ENCODE measurements at places on chromosomes 13 and 19.

DNA sequence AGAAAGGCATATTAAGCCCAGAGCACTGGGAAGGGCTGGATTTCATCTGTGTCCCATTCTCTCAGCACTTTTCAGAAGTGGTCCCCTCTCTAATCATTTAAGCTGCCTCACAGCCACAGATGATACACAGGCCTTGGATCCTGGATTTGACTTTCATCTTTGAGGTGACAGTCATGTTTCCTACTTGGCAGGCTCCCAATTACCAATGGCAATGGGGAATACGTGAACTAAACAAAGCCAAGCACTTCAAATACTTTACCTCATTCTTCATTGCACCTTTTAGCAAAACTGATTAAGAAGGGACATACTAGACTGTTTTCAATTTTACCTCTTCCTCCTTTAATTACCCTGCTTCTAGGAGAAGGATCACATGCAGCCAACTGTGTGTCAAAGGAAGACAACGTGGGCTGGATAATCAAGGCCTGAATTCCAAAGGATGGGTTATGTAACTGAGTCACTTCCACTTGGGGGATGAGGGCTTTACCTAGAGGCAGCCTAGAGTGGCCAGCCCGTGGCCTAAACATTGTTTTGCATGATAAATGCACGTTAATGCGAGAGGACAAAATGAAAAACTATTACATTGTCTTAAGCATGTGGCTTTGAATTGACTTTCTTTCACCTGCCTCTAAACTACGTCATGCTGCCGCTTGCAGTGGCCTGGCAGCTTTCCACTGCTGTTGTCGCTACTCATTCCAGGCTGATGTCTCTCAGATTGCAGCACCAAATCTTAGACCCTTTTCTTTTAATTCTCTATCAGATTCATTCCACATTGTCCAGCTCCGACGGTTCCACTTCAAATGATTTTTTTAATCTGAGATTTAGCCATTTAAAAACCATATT is 95.0 kb downstream of the KCTD12 start:
- no peak for DNase-seq

DNA sequence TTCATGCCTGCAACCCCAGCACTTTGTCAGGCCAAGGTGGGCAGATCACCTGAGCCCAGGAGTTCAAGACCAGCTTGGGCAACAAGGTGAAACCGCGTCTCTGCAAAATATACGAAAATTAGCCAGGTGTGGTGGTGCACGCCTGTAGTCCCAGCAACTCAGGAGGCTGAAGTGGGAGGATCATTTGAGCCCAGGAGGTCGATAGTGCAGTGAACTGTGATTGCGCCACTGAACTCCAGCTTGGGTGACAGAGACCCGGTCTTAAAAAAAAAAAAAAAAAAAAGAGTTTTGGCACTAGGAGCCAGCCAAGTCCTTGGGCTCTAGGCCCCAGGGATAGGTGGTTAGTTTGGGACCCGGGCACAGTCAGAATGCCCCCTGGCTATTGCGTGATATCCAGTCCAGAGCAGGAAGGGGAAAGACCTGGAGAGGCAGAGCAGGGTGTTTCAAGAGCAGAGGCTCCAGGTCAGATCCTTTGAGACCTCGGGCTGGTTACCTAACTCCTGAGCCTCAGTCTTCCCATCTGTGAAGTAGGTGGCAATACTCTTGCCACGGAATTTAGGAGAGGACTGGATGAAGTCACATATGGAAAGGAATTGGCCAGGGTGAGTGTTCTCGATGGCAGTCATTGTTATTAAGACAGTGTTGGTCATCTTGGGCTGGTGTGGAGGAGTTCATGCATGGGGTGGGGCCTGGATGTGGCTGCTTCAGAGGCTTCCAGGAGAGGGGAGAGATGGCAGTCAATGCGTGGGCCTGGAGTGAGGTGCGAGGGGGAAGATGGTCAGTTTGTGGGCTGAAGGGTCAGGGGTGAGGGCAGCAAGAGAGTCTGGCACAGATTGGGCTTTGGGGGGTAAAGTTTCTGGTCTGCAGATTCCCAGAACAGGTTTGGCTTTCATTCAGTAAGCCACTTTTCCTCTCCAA is 2.8 kb downstream of the PPP1R37 start:
- no peak for DNase-seq

DNA sequence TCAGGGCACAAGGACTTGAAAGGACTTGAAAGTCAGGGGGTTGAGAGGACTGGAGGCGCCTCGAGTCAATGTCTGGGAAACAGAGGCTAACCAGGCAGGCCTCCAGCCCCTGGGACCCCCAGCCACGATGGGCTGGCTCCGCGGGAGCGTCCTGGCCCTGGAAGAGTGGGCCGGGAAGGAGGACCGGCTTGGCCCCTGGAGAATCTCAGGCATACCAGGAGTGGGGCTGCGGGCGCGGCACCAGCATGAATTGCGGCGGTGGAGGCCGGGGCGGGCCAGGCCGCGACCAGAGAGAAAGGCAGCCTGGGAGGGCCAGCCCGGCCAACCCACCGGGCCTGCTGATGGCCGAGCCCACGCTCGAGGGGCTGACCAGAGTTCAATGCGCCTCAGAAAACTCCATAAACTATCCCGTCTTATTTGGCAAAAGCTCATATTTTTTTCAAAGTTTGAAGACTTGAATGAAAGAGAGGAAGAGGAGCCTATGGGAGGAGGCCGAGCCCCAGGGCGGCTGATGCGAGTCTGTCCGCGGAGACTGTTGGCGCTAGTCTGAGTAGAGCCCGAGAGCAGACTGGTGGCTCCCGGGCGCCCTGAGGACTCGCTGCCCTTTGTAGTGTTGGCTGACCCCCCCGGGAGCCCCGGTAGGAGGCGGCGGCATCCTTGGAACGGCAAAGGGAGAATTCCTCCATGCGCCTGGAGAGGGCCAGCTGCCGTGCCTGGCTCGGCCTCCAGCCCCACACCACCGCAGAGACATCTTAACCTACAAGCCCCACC is 68.0 kb downstream of the MLLT1 start:
- DNase-seq: no peak

DNA sequence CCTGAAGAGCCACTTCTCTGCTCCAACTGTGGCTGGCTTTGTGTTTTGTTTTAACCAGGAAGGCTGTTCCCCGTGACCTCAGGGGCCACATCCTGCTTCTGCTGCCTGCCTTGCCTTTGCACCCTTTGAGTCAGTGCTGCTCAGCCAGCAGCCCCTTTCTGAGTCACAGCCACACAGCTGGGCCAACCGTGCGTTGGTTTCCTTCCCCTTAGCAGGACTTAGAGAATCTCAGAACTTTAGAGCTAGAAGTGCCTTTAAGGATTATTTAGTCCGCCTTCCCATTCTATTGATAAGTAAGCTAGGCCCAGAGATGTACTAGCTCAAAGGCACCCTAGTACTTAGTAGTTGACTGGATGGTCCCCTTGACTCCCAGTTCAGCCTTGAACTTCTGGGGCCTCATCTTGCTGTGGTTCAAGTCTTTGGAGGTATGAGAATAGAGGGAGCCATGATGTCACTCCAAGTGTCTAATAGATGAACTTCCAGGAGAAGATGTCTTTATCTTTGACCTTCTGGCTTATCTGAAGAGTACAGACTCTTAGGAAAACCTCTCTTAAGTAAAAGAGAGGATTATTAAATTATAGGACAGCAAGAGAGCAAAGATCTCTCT is 8.0 kb downstream of the RGCC start:
- DNase-seq: peak; percentile 74

- no peak for DNase-seq
Measured at GRCh38 chr13:94813920-94814475, 101.7 kb upstream of the SOX21 start.

GRCh38 chr13:99258210-99258860 is at the start of gene GPR18:
TSS of gene GPR18 (minus strand) at chr13:99258379. CDS start at chr13:99255872, 2,507 bp downstream.
- DNase-seq: no peak

- DNase-seq: no peak
Measured at GRCh38 chr13:23175920-23176319, 4.9 kb upstream of the SGCG start.

DNA sequence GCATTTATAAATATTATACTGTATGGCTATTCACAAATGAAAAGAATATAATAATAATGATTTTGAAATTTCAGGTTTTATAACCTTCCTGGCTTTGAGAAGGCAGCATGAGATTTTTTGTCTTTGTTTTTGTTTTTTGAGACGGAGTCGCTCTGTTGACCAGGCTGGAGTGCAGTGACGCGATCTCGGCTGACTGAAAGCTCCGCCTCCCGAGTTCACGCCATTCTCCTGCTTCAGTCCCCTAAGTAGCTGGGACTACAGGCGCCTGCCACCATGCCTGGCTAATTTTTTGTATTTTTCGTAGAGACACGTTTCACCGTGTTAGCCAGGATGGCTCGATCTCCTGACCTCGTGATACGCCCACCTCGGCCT is 64.1 kb downstream of the ZNF429 start:
- DNase-seq: no peak

DNA sequence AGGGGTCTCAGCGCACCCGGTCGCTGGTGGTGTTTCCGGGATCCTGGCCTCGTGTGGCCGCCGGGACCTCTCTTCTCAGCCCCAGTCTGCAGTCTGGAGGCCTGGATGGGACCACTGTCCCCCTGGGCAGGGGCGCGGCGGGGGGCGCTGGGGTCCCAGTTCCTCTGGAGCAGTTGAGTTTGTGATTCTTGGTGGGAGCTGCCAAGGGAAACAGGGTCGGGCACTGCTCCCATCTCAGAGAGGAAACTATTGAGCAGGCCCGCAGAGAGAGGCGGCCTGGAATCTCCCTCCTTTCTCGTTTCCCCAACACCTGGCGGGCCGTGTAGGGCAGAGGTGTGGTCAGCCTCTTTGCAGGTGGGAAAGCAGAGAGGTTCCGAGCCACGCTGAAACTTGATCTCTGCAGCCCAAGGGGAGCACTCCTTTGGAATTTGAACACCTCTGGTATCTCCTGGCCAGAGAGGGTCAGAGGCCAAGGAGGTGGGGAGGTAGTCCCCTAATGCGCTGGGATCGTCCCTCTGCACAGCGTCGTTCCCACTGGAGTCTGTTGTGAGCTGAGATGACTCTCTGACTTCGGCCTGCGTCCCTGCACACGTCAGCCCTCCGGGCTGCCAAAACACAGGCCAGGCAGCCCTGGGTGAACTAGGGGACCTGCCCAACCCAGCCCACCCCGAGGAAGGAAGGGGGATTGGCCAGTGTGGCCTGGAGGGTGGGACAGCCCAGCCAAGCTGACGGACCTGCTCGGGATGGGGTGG is 741 bp downstream of the PLEKHF1 start:
- DNase-seq: no peak

- no peak for DNase-seq
Measured at GRCh38 chr19:13890136-13890535, 13.2 kb downstream of the NANOS3 start.

GRCh38 chr13:44734201-44734707 is 158.1 kb upstream of the TSC22D1 start:
- no peak for DNase-seq

DNA sequence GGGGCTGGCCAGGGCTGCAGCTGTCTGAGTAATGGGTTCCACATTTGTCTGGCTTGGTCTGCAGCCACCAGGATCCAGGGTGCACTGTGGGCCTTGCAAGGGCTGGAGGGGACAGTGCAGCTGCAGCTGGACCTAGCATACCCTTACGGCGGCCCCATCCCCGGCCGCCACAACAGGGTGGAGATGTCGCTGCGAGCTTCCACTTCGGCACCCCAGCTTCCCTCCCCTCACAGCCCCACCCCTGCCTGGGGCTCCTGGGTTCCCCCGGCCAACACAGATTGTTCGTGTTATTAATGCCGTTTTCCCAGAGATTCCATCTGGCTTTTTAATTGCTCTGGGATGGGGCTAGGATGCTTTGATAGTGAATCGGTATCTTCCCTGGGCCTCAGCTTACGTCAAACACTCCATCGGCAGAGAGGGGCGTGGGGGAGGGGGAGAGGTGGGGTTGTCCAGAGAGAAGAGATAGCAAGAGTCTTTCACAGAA is 5.8 kb downstream of the CEBPA start:
- no peak for DNase-seq

DNA sequence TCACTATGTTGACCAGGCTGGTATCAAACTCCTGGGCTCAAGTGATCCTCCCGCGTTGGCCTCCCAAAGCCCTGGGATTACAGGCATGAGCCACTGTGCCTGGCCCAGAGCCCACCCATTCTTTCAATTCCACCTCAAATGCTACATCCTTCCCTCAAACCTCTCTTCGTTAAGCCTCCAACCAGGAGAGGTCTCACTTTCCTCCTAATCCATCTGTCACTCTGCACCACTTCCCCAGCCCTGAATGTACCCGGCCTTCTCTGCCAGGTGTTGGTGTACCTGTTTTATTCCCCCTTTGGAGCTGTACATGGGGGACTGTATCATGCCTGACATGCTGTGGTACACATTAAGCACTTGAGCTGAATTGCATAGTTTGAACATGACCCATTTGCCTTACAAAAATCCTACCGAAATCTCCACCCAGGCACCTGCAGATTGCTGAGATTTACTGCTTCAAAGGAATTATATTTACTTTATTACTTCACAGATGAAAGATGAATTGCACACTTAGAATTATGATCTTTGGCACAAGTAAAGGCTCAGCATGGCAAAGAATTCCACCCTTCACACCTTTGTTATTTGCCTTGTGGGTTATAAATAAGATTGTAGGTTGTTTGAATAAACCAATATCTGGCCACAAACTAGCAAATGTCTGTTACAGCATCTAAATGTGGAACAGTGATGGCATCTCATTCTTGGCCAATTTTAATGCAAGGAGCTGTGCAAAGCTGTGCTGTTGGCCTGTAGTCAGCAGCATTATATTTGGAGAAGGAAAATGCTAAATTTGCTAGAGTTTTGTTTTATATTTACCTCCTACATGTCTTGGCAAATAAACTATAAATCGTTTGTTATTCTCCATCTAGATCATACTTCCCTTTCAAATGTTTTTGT is 15.6 kb upstream of the WASF3 start:
- no peak for DNase-seq

DNA sequence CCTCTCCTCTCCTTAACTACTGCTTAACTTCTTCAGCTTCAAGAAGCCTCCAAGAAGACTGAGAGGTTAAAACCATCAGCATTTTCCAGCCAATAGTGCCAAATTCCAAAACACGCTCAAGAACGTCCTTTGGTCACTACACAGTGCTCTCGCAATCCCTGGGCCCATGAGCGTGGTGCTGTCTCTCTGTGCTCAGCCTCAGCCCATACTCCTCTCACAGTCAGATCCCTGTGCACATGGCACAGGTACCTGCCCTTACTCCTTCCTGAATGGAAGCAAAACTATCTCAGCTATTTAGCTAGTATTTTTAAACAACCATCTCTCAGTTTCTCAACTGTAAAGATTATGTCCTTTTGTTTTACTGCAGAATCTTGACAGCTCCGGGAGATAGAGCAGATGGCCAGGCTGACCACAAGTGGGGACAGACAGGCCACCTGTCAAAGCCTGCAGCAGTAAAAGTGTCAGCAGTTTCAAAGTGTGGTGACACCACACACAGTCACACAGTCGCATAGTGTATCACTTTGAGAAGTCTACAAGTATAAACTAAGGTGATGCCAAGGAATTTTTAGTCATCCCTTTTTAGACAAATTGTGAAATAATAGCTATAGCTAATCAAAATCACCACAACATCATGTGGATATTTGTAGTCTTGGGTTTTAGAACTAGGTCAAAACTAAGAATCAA is 35.7 kb downstream of the DZIP1 start:
- DNase-seq: no peak

DNA sequence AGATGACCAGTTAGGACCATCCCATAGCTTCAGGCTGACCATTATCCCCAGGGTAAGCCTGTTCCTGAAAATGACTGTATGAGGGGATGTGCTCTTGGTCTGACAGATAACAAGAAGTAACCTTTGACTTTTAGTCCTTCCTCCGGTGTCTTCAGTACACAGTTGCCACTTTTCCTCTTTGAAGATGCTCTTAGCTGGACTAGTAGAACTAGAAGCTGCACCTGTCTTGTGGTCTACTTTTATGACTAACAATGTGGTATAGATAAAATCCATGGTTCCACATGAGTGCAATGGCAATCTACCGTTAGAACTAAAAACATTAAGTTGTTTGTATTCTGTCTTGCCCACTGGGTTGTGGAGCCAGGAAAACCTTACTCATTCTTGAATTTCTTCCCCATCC is 5.9 kb upstream of the RUBCNL start:
- DNase-seq: no peak

GRCh38 chr19:5147978-5148793 is 179.3 kb downstream of the KDM4B start:
- DNase-seq: no peak
